ENCODE measurements at places on chromosomes 11 and 22.

GRCh38 chr11:69337211-69337721 lies 43.3 kb downstream of the MYEOV start:
- no peak for DNase-seq

- no peak for DNase-seq
These were observed 22.0 kb downstream of the ATG13 start for GRCh38 chr11:46639197-46639839.

GRCh38 chr22:35556666-35557065 lies 16.0 kb downstream of the RASD2 start:
- no peak for DNase-seq

GRCh38 chr22:26995235-26995634 lies 337.8 kb downstream of the MIAT start:
- DNase-seq: no peak

GRCh38 chr11:113668255-113668654 lies 37.9 kb downstream of the TMPRSS5 start:
- no peak for DNase-seq

DNA sequence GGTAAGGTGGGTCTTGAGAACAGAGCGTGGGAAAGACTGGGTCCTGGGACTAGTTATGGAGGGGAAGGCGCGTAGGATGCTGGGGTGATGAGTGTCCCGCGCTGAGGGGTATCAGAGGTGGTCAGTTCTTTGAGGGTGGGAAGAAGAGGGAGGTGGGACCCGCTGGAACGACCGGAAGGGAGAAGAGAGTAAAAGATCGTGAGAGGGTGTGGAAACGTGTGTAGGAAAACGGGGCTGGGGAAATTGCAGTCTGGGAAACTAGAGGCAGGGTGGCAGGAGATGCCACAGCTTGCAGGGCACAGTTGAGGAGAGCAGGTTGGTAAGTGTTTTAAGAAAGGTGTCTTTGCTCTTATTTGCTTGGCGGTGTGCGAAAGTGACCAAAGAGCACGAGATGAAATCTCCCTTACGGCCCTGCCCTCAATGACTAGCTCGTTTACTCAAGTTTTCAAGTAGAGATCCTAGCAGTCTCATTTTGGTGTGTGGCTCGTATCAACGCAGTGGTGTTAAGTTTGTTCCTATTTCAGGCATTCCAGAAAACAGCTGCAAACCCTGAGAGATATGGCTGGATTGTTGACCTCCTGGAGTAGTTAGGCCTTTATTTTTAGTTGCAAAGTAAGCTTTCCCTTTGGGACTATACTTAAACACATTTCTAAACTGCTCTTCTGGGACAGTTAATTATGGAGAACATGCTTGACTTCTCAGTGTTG lies 615 bp downstream of the STT3A start:
- no peak for DNase-seq

- no peak for DNase-seq
These were observed 80.6 kb downstream of the GAB2 start for GRCh38 chr11:78336877-78337553.

DNA sequence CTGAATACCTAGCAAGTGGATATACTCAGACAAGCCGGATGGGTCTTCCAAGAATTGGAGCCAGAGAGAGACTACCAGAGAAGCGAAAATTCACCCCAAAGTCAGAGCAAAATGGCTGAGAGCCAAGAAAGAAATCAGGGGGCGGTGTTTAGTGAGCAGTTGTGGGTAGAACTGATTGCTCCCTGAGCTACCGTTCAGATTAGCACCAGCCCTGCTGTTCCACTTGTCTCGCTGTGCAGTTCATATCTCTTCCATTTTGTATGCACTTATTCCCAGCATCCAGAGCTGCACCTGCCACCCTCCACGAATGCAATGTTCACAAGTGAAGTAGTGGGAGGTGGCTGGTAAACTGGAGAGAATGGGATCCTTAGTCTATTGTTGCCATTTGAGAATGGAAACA lies 25.5 kb downstream of the DRD2 start:
- no peak for DNase-seq

DNA sequence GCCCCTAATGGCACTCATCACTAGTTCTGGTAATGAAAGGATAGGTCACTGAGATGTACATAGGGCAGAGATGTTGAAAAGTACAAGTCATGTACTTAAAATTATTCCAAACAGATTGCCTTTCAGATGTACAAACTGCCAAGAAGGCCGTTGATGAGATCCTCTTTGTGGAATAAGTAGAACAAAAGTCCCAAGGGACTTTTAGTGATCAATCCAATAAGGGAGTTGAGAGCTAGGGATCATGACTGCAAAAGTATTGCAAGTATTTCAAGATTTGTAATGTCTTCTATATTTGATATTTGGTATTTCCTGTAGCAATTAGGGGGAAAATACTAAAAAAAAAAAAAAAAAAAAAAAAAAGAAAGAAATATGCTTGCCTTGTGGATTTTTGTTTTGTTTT lies 82.2 kb downstream of the ATG16L2 start:
- no peak for DNase-seq

GRCh38 chr11:95089620-95090542 lies at the start of gene ENDOD1:
TSS of gene ENDOD1 (plus strand) at chr11:95089846. CDS start at chr11:95089928, 82 bp downstream.
- DNase-seq: peak; percentile 89

GRCh38 chr11:16935518-16936302 lies 78.5 kb downstream of the PLEKHA7 start:
- DNase-seq: no peak

GRCh38 chr22:43478621-43479300 lies 66.9 kb downstream of the MPPED1 start:
- DNase-seq: no peak

DNA sequence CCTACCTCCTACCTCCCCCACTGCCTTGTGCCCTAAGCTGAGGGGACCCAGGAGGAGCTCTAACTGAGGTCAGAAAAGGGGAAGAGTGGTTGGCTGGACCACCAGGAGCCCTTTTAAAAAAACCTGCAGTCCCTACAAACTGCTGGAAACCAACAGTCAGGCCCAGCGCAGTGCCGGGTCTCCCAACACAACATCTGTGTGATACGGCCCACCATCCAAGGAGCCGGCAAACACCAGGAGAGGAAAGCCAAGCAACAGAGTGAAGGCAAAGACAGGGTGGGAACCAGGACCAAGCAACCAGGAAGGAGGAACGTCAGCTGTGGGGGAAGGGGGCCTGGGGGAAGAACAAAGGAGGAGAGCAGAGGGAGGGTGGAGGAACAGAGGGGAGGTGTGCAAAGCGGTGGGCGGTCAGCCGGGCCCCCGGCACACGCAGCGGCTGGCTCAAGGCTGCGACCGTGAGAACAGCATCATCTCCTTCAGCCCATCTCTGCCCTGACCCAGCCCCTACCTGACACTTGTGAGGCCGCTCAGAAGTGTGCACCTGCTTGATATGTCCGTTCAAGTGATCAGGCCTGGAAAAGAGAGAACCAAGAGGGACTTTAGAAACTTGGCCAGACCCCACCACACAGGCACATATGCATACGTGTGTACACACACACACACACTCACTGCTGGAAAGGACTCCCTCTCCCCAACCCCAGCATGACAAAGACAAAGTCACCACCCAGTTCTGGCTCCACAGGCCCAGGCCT lies 3.6 kb downstream of the PATZ1 start:
- no peak for DNase-seq
